Upper lobe of right lung (tissue), 1 donor: ENCODE measurements at places on chromosomes 5 and 9. TPM values are rescaled to one million over a fixed set of nuclear protein-coding genes. Genes with fewer than 3 reads are reported as not detected.
A peak's percentile ranks its signal among the peaks of the same experiment; 100 is the strongest.

The CCT5 gene
- total RNA-seq: 119 TPM

The SPATA31D4 gene
- total RNA-seq: not detected

The PIP5KL1 gene
- 3.5 TPM for total RNA-seq

The ARHGAP26 gene
- total RNA-seq: 35.4 TPM

The SLC36A3 gene
- not detected for total RNA-seq

DNA sequence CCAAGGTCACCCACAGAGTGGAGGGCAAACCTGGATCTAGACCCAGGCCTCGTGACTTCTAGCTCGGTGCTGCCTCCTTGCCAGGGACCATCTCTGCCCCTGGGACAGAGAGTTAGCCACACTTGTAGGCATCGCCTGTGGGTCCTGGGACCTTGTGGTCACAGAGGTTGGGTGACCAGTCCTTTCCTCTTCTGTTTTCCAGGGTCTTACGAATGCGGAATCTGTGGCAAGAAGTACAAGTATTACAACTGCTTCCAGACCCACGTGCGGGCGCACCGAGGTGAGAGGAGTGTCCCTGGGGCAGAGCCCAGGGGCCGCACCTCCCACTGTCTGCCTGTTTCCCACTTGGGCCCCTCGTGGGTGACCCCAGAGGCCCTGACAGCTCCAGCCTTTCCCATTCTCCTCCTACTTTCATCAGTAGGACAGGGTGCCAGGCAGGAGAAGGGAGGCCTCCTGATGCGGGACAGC lies 76.3 kb downstream of the AMBP start:
- DNase-seq: no peak

DNA sequence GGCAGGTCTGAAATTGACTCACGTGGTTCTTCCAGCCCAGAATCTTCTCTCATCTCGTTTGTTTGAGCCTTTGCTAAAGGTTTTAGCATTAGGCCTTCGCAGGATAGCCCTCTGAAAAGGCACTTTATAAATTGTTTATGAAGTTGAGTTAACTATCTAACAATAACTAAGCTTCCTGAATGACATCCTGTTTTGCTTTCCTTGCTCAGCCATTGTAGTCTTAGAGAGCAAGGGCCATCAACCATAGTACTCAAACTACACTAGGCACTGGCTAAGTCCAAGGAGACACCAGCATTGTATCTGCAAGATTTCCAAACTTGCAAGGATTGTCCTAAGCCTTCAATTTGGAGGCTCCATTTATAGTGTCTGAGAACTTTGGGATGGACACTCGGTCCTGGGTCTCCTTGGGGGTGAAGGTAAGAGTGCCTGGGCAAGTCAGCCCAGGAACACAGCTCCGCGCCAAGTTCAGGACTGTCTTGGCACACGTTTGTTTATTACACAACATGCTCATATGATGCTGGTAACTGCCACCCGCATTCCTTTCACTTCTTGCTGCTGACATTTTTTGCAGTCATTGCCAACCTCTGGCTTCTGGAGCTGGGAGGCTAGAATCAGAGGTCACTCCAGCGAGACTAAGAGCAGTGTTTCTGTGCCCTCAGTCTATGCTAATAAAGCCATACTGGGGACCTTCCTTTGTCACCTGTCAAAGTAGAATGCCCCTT lies 151.1 kb downstream of the ESM1 start:
- DNase-seq: no peak

DNA sequence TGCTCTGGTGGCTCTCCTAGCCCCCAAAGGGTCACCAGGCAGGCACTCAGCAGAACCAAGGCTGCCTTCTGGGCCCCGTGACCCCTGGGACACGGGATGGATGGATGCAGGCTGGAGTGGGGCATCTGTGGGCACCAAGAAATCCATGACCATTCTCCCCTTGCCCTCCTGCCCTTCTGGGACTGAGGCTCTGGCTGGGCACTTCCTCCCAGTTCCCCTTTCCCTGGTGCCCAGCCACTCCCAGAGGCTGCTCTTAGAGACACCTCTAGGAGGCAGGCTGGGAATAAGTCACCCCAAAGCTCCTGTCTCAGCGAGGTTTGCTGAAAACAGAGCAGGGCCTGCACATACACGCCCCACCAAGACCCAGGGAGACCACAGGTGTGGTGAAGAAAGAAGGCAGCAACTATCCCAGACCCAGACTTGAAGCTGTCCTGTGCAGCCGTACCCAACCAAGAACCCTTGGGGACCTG lies 943 bp downstream of the STING1 start:
- peak; percentile 73 for DNase-seq

GRCh38 chr9:134295101-134295745 lies 31.0 kb upstream of the RXRA start:
- DNase-seq: no peak
